ENCODE measurements at places on chromosomes 16 and 17.

GRCh38 chr17:33811984-33812577, 443.0 kb upstream of the CCL2 start:
- DNase-seq, result no peak

- DNase-seq, result peak; percentile 85
Measured at GRCh38 chr16:1102921-1103635, 7.0 kb upstream of the C1QTNF8 start.

GRCh38 chr16:72021043-72021442, 12.5 kb downstream of the DHODH start:
- no peak for DNase-seq

GRCh38 chr16:83826146-83826913, 18.6 kb downstream of the HSBP1 start:
- peak; percentile 92 for DNase-seq

DNA sequence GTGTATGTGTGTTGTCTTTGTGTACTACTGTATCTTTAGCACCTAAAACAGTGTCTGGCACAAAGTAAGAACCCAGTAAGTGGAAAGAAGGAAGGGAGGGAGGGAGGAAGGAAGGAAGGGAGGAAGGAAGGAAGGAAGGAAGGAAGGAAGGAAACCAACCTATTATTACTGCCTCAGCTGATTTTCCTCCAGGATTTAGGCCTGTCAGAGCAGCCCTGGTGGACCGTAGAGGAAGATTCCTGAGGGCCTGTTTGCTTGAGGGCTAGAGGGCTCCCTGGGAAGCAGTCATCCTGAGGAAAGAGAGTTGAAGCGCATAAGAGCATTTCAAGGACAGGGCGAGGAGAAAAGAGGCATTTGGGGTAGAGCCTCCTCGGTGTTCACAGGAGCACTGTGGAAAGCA, 61.5 kb downstream of the WSB1 start:
- no peak for DNase-seq

GRCh38 chr16:81885976-81886586, 107.0 kb downstream of the PLCG2 start:
- peak; percentile 50 for DNase-seq

GRCh38 chr17:4583782-4584100, 588 bp upstream of the SMTNL2 start:
- no peak for DNase-seq

- no peak for DNase-seq
Measured at GRCh38 chr16:35525979-35526590, 2066.7 kb downstream of the TP53TG3F start.

DNA sequence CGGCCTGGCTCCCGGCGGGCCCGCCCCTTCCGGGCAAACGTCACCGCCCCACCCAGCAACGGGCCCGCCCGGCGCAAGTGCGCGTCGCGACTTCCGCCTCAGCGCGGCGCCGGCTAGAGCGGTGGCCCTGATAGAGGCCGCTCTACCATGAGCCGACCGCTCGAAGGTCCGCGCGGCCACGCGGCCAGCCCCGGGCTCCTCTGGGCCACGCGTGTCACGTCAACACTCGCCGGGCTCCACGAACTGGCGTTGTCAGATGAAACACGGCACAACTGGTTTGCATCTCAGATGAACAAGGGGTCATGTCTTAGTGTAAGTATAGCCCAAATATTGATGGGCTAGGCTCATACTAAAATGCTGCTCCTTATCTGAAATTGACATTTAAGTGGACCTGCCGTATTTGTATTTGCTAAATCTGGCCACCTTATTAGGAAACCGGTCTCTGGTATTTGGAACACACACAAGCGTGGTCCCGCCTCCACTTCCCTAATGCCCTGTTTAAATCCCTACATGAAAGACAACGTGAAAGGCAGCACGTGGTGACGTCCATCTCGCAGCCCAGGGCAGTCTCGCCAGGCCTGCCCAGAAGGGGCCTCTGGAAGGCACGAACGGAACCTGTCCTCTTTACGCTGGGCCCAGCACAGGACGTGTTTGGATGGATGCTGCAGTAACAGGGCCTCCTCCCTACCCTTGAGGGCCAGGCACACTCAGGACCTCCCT, at the start of gene ZNF598:
ZNF598 (minus strand) TSS at position 31 of the 720 bp plus-strand sequence.
- peak; percentile 83 for DNase-seq
